ENCODE measurements at places on chromosomes 11 and 22.

- DNase-seq, result no peak
Observed at GRCh38 chr11:4903484-4903883, at the start of gene OR51A7. TSS of gene OR51A7 (plus strand) at chr11:4903783. CDS start at chr11:4907370, 3,587 bp downstream.

DNA sequence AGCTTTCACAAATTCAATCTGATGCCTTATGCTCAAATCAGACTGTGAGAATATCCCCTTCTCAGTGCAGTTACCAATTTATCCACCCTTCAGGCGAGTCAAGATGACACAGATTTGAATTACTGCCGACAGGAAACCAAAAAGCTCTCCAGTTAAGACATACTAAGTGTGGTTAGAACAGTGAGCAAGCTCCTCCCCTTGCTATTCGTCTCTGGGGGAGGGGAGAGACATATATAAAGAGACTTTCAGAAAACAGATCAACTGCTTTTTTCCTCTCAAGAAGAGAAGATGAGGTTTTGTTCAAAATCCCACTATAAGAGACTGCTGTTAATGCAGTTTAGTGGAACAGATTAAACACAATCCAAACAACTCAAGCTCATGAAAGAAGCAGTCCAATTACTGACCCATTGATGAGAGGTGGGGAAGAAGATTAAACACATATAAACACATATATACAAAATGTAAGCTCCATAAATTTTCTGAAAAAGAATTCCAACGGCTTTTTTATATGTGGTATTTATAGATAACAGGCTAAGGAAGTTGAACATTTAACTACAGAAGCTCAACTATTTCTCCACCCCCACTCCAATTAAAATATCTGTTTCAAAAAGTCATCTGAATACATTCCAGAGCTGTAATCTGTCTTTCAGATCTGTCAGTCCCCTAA is 102.7 kb downstream of the MRTFA start:
- no peak for DNase-seq

DNA sequence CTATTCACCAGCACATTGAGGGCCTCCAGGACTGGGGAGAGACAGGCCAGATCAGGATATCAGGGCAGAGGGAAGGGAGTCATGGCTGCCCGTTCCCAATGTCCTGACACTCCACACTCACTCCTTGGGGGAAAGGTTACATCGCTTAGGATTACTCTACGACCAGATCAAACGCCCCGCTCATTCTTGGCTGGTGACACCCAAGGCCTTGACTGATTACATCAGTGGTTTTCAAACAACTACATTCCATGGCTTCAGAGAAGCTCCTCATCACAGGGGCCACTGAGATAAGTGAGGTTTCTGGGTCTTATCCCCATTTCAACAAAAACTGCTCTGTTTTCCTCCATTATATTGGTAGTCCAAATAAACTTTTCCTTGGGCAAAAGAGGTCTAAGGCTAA is 15.0 kb downstream of the UBE2L6 start:
- no peak for DNase-seq

GRCh38 chr11:86091566-86091965 is 22.7 kb upstream of the PICALM start:
- DNase-seq, result no peak

GRCh38 chr11:2779981-2780849 is 80.4 kb upstream of the KCNQ1OT1 start:
- DNase-seq, result no peak

GRCh38 chr22:44522526-44523170 is 24.6 kb upstream of the RTL6 start:
- no peak for DNase-seq

Measured in brain pericyte (primary cell).